ENCODE measurements at places on chromosomes 16 and 17.

- no peak for DNase-seq
Measured at GRCh38 chr16:11258553-11259492, 2.8 kb upstream of the SOCS1 start.

DNA sequence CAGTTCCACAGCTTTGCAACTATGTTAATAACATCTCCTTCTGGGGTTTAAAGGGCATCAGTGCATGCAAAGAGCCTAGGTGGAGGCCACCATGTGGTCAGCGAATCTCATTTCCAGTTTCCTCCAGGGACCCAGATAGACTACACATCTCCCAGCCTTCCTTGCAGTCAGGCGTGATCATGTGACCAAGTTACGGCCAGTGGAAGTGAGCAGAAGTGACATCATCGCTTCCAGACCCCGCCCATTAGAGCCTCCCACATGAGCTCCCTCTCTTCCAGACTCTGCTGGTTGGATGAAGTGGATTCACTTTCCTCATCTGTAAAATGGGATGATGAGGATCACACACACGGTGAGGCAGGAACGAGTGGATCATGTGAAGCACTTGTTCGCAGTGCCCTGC lies 27.4 kb upstream of the KDM8 start:
- no peak for DNase-seq

- no peak for DNase-seq
Measured at GRCh38 chr16:11075163-11075562, 130.8 kb downstream of the CLEC16A start.

DNA sequence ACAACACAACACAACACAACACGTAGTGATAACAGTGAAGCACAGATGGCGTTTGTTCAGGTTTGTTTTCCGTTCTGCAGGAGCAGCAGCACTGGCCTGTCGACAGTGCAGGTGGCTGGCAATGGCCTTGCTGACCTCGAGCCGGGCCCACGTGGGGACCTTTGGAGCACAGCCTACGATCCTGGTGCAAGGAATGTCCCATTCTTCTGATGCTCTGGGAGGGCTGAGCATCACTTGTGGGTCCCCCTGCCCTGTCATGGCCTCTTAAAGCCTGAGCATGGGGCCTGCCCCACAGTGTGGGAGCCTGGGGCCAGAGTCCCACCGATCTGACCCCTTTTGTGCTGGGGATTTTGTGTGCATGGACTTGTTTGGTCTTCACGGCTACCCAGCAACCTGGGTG lies 6.8 kb downstream of the MAP2K3 start:
- DNase-seq = no peak

DNA sequence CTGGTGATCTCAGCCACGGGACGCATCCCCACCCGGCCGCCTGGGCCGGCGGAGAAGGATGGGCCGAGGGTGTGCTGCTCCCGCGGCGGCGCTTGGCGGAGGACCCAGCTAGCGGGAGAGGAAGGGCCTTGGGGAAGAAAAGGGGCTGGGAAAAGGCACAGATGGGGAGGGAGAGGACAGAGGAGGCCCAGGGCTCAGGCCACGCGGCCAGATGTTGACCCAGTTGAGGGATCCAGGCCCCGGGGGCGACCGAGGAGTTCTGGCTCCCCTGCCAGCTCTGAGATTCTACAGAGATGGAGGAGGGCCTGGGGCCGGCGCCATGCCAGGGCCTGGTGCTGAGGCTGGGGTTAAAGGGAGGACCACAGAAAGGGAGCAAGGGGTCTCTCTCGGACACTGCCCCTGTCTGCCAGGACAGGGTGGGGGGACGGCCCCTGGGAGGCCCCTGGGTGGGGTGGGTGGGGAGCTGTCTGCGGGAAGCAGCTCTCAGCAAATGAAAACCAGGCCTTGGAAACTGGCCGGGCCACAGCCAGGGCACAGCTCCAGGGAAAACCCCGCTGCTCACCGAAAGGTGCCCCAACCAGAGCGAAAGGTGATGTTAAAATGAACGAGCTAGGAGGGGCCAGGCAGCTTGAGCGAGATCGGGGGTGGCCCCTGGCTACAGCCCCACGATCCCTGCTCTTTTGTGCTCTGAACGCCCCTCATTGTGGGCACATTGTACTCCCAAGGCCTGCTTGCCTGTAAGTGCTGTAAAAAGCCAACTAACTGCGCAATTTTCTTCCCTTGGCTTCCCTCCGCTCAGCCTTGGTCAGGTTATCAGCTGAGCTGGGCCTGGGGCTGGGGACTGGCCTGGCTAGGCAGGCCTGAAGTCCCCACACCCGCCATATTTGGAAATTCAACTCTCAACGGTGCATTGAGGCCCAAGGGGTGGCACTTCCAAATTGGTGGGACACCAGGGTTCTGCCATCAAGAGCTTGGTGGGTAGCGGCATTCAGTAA lies 191.4 kb downstream of the ZNF423 start:
- no peak for DNase-seq

- no peak for DNase-seq
Measured at GRCh38 chr16:71927787-71928186, 32.5 kb downstream of the IST1 start.

GRCh38 chr17:66228887-66229782 lies at the start of gene APOH:
Gene APOH (minus strand): TSS chr17:66229415. CDS start chr17:66229379, 36 bp downstream.
- DNase-seq = no peak

DNA sequence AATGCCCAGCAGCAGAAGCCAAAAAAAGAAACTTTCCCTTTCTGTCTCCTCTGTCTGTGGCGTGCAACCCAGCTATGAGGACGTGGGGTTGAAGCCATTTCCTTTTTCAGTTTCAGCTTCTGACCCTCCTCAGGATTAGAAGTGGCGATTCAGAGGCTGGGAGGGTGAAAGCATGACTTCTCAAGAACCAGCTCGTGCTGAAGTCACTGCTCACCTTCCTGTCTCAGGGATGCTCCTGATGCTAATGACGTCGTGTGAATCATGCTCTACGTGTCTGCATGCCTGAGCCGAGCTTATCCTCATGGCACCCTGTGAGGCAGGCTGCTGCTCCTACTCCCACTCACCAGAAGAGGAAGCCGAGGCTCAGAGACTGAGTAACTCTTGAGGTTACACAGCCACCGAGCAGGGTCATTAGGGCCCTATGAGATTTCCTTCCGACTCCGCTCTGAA lies 5.7 kb upstream of the LPO start:
- peak; percentile 86 for DNase-seq

- DNase-seq = no peak
Measured at GRCh38 chr16:720990-721764, at the start of gene ANTKMT. Gene ANTKMT (plus strand): TSS chr16:721146. CDS start chr16:721275, 129 bp downstream.

GRCh38 chr17:66476014-66476413 lies 173.6 kb downstream of the PRKCA start:
- no peak for DNase-seq

DNA sequence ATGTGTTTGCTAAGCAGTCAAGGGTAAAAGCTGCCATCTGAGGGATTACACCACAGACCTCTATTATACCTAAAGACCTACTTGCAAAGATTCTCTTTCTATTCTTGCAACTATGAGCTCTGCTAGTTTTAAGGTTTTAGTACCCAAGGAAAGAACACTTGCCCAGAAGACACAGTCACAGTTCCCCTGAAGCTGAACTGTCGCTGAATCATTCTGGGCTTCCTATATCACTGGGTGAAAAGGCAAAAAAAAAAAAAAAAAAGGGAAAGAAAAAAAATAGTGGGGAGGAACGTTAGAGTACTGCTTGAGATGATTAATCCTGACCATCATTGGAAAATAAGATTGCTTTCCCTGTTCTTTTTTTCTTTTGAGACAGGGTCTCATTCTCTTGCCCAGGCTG lies 37.9 kb downstream of the LYRM1 start:
- no peak for DNase-seq

DNA sequence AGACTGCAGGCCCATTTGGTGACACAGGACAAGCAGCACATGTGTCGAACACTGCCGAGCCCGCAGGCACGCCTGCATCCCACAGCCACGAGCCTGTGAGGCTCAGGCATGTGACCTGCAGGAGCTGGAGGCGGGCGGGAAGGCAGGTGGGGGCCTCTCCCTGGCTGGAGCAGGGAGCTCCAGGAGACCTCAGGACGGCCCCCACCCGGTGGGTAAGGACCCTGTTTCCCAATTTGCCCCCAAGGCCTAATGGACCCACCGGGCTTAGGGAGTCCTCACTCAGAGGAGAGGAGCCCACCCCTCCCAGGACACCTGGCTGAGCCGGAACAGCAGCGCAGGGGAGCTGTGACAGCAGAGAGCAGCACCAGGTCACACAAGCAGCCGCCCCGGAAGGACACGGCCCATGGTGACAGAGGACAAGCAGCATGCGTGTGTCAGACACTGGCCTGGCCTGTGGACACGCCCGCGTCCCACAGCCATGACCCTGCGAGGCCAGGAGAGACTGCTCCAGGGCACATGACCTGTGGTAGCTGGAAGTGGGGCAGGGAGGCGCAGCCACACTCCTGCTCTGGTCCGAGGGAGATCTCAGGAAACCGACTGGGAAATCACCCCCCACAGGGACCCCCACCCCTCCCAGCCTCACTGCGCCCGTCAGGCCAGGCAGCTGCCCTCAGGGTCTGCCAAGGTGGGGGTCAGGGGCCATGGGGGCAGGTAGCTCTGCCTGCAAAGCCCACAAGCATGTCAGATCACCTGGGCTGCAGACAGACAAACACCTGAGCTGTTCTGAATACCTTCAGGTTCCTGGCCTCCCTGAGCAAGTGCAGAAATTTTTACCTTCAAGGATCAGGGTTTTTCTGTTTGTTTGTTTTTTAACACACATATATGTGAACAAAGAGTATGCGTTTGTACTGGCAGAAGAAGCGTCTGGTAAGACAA lies 2.4 kb downstream of the SPSB3 start:
- no peak for DNase-seq

DNA sequence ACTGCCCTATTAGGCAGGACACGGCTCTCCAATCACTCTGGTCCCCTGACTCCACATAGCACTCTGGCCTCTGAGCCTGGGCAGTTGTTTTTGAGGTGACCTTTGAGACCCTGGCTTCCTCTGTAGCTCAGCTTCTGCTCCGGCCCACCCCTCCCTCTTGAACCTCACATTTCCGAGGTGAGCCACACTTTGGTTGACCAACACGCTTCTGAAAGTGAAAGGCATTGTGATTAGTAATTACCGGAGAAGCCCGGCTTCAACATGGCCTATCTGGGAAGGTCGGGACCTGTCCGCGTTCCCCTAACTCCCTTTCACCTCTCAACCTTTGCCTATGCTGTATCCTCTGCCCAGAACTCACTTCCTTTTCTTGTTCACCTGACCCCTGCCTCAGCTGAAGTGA lies 10.3 kb upstream of the ITGAX start:
- DNase-seq = no peak

- DNase-seq = no peak
Measured at GRCh38 chr17:12403881-12404398, 261.8 kb upstream of the MYOCD start.

GRCh38 chr17:72373910-72374741 lies 253.3 kb downstream of the SOX9 start:
- no peak for DNase-seq

Data from SIG-M5 (cell line).